Glomerular endothelial cell (primary cell): ENCODE measurements at places on chromosomes 7 and 10.

DNA sequence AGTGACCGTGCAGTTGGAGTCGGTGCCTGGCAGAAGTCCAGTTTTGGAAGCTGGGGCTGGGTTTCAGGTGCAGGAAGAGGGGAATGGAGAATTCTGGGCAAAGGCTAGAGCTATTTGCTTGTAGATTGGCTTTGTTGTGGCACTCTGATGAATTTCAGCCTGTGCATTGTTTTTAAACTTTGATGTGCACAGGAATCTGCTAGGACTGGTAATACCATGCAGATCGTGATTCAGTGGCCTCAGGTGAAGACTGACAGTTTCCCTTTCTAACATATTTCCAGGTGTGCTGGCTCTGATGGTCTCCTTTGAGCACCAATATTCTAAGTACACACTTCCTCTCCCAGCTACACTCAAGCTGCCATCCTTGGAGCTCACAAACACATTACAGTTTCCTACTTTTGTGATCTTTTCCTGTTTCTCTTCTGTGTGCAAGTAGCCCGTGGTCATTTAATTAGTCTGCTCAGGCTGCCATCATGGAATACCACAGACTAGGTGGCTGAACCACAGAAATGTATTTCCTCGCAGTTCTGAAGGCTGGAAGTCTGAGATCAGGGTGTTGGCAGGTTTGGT, 55.6 kb downstream of the NOC3L start:
- no peak for DNase-seq

DNA sequence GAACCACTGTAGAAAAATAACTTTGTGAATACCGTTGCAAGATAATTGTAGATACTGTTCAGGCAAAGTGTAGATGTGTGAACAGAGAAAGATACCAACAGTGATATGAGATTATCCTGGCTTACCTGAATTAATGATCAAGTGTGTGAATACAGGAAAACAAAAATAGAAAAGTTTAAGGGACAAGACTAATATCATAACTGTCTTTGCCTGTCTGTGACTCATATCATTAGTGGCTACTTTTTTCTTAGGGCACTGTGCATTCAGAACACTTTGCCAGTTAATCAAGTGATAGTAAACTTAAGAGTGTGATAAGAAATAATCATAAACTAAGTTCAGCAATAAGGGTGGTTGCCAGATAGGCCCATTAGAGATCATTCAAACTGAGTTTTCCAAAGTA, 323.0 kb upstream of the LRGUK start:
- DNase-seq, result no peak

DNA sequence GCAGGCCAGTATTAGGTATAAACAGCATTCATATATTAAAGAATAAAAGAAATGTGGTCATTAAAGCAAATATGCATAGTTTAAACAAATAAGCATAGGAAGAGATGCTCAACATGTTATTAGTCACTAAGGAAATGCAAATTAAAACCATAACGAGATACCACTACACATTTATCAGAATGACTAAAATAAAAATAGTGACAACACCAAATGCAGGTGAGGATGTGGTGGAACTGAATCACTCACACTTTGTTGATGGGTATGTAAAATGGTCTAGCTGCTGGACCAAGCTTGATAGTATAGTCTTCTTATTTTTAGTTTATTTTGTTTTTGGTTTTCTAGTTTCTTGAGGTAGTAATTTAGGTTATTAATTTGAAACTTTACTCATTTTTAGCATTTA, 242.9 kb downstream of the HGF start:
- no peak for DNase-seq

- no peak for DNase-seq
Measured at GRCh38 chr7:75656740-75657139, 82.0 kb downstream of the HIP1 start.

DNA sequence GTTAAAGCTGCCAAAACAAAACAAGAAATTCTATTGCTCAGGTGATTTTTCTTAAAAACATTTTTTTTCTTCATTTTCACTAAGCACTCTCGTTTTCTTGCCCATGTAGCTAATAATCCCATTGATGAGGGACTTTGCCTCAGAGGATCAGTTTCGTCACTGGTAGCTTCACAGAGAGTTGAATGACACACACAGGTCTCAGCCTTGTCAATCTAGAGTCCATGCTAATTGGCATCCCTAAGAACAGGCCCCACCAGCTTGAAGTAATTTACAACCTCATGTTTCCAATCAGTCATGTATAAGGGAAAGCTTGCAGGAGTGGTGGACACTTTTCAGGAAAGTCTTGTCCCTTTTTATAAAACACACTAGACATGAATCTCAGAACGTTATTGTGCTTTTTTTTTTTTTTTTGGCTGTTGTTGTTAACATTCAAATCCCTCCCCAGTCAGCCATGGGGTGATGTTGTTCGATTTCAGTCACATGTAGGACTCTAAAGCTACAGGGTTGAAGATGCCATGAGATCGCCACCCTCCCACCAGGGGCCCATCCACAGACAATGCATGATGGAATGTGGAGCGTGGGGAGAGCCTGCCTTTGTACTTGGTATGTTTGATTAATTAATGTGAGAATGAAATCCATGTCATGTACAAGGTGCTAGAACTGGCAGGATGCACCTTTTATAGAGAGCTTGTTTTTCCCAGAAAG, 232.4 kb upstream of the FZD8 start:
- DNase-seq, result no peak

- DNase-seq, result no peak
Measured at GRCh38 chr10:132195366-132196075, 8.8 kb downstream of the DPYSL4 start.

GRCh38 chr10:114262496-114262895, 23.4 kb downstream of the VWA2 start:
- DNase-seq, result no peak

DNA sequence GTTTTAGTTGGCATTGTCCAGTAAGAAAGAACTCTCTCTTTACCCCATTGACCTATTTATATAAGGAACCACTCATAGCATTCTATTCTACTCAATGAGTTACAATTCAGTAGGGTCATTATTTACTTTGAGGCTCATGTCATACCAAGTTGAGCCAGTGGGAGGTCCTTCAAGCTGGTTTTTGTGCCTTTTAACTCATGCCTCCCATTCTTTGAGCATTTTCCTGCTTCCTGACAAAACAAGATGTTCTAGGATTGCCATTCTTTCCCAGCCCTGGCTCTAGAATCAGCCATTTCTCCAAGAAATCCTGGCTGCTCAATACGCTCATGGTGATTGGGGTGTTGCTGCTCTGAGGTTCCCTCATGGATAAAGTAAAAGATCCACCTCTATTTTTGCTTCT, 250.1 kb downstream of the ABCA13 start:
- DNase-seq, result no peak

DNA sequence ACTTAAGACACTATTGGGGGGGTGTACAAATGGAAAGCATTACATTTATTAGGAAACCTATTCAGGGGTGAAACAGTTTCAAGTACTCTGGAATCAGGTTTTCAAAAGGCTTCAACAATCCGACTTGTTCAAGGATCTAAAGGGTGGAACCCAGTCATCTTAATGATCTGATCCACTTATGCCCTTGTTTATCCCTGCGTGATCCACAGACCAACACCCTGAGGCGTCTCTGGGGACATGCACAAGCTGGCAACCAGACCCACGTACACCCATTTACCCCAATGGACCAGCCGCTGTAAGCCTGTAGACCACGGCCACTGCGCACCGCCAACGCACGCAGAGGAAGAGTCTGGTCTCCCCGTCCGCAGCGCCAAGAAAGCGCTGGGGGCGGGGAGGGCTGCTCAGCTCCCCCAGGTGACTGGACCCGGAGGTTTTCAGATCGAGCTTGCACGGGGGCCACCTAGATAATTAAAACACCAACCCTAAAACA, 13.4 kb downstream of the HNRNPF start:
- DNase-seq, result no peak

DNA sequence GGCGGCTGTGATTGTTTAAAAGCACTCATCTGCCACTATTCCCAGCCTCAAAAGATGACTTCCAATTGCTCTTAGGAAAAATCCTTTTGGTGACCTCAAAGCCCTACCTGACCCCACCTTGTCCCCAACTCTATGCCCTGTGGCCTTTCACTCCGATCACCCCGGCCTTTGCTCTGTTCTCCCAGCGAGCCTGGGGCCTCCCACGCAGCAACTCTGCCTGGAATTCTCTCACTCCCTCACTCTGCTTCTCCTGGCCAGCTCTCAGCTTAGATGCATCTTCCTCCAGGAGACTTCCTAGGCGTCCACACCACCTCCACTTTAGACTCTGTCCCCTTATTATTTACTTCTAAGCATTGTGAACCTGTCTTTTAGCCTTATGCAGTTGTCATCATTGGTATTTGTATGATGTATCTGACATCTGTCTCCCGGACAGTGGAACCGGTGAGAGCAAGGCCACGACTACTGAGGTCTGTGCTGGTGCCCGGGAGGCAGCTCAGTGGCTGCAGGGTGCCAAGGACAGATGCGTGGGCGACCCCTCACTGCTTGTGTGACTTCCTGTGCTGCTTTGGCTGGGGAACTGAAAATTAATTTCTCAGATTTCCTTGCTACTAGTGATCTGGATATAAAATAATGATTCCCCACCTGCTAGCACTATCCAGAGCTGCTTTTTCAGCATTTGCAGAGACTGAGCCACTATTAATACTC, 63.0 kb downstream of the PIP4K2A start:
- DNase-seq, result no peak
